GM04504 (cell line): ENCODE measurements at places on chromosomes 1 and 21.

DNA sequence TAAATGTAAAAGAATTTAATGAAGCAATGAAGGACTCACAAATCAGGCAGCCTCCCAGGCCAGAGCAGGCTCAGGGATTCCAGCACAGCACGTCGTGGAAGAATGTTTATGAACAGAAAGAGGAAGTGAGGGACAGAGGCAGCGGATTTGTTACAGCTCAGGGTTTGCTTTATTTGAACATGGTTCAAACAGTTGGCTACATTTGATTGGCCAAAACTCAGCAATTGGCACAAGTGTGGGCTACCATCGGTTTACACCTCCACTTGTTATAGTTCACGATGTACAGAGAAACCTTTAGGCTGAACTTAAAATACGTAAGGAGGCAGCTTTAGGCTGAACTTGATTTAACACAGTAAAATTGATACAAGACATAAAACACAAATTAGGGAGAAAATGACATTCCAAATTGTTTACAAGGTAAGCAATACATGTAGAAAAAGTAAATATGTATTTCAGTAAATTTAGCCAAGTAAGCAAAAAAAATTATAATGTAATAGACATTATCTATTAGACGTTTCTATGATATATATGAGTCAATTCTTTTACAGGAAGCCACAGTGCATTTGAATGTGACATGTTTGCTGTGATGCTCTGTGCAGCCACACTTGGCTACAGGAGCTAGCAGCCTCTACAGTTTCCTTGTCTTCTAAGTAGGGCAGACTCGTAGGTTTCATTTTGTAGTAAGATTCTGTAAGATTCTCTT, 126.5 kb downstream of the ADSS2 start:
- no peak for DNase-seq

DNA sequence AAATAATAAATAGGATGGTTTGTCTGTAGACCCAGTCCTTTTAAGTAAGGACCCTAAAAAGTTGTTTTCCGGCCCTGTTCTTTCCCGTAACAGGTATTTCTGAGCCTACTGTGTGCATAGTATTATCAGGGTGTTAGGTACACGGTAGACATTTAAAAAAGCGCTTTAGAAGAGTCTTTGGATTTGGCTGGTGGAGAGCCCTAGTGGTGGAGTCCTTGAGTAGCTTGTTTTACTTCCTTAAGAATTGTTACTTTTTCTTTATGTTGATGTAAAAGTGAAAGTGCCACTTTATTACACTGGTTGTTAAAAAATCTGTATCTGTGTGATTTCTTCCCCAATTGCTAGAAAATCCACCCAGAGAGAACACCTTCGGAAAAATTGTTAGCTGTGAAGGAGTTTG, 36.8 kb downstream of the SMYD2 start:
- no peak for DNase-seq

DNA sequence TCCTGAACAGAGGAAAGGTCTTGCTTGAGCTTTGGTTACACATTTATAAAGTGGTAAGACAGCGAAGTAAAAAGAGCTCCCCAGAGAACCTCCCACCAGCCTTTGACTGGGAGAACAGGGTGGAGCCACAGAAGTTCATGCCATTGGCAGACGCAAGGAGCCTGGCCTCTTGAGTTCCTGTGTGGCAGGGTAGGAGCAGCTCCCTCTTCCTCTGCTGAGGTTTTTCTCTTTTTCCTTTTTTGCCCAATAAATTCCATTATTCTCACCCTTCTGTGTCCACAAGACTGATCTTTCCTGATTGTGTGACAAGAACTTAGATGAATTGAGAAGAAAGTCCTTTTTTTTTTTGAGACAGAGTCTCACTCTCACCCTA, 4.3 kb downstream of the THEM4 start:
- DNase-seq: no peak

DNA sequence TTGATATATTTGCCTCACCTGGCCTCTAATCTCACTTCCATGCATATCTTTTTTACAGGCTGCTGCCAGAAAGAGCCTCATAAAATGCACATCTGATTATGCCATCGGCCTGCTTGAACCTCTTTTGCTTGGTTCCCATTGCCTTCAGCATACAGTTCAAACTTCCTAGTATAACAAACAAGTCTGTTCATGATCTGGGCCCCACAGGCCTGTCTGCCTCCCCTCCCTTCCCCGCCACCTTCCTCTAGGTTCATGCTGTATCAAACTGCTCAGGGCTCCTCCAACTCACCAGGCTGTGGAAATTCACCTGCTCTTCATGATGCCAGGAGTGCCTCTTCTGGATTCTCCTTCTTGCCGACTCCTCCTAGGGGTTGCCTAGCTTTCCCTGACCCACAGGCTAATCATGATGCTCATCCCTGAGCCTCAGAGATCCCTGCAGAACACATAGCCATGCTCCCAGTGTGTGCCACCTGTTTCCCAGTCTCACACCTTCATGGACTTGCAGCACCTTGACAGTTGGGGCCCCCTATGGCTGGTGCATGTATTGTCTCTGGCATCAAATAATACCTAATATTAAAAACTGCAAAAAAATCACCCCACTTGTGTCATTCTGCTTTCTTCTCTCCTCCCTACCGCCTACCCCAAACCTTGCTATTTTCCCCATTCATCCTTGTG, 33.7 kb upstream of the CD2 start:
- no peak for DNase-seq

DNA sequence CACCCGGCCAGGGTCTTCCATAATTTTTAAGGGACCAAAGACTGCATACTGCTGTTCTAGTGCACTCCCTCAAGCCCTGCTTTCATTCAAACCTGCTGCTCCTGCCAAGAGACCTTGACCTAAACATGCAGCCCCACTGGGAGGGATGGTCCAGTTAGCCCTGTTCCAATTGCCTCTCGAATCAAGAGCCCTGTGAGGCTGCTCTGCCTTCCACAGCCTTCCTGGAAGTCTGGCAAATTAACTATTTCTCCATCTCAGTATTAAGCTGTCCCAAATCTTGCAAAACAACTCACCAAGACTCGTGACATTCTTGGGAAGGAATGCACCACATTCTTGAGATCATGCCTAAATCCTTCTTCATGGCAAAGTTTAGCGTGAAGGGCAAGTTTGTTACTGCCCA, 231.3 kb downstream of the C1orf94 start:
- peak; percentile 2 for DNase-seq

DNA sequence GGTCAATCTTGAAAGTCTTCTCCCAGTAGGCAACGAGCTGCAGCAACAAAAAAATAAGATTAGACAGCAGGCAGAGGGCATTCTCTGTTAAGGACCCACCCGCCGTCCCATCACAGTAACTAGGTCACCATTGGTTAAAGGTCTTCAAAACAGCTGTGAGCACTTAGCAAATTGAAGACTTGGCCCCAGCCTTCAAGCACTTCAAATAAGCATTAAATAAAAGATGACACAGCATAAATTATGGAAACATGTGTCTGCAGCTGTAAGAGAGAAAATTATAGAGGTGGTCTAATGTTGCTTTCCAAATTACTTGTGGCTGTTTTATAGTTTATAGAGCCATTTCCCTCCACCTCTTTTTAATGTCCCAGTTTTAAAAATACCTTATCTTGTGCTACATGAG, 61.2 kb downstream of the VANGL1 start:
- no peak for DNase-seq

- DNase-seq: no peak
These were observed 27.1 kb upstream of the CNIH3 start for GRCh38 chr1:224589006-224589405.

DNA sequence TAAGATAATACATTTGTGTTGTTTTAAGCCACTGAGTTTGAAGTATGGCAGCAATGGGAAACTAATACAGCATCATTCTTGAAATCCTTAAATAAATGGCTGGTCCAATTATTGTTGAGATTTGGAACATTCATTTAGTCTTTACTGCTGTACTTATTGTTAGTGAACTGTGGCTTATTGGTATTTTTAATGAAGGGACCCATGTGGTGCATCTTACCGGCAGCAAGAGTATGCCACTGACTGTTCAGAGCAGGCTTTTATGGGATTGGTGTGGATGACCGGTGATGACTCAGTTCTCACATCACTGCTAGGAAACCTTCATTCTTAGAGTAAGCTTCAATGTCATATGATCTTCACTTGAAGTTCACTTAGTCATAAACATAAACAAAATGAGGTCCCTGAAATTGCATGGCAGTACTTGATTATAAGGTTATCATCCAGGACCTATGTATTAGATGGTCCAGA, 31.5 kb downstream of the PRKAA2 start:
- peak; percentile 56 for DNase-seq

GRCh38 chr1:17170571-17170970, 34.4 kb upstream of the PADI1 start:
- DNase-seq: peak; percentile 39
